Urothelium cell line (cell line): ENCODE measurements at places on chromosomes 5 and 9.

DNA sequence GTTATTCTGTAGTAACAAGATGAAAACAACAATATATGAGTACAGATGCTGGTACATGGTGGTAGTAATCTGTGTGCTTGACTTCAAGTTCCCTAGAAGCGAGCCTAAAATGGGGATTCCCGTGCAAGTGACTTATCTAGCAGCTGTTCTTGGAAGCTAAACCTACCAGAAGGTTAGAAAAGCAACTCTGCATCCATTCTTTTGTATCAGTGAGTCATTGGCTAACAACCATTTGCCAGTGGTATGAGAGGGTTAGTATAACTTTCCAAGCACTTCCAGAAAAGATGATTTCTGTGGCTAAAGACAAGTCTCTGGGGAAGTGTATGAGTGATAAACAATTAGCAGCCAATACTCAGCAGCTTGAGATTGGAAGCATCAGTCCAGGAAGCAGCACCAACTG lies 787.7 kb upstream of the CDH6 start:
- no peak for DNase-seq

DNA sequence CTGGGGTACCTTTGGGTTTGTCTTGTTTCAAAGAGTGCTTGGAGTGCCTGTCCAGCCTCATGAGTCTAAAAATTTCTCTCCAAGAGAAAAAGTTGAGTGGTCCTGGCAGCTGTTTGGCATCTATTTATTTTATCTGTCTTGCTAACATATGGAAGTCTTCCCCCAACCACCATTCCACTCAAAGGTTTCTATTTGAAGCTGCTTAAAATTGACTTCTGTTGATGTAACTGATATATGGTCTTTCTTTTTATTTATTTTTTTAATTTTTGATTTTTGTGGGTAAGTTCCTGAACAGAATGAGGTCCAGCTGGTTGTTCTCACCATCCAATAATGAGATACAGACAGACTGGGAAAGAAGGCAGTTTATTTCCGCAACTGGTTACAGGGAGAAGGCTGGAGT lies 178.7 kb upstream of the SGCD start:
- no peak for DNase-seq

DNA sequence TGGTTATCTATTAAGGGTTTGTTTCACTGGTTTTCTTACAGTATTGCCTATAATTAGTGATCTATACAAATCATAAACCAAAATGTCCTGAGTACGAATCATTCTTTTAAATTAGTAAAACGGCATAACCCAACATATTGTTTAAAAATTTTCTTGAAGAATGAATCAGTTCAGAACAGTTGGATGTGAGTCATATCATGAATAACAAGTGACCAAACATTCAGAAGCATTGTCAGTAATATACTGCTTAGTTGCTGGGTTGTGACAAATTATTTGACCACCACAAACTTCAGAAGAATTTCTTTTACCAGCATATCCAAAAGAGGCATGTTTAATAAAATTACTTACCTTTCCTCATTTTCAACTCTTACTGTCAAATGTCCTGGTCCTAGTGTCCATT lies 111.2 kb downstream of the UNC13B start:
- DNase-seq, result no peak

GRCh38 chr9:130331573-130331972 lies 66.0 kb downstream of the HMCN2 start:
- peak; percentile 79 for DNase-seq

DNA sequence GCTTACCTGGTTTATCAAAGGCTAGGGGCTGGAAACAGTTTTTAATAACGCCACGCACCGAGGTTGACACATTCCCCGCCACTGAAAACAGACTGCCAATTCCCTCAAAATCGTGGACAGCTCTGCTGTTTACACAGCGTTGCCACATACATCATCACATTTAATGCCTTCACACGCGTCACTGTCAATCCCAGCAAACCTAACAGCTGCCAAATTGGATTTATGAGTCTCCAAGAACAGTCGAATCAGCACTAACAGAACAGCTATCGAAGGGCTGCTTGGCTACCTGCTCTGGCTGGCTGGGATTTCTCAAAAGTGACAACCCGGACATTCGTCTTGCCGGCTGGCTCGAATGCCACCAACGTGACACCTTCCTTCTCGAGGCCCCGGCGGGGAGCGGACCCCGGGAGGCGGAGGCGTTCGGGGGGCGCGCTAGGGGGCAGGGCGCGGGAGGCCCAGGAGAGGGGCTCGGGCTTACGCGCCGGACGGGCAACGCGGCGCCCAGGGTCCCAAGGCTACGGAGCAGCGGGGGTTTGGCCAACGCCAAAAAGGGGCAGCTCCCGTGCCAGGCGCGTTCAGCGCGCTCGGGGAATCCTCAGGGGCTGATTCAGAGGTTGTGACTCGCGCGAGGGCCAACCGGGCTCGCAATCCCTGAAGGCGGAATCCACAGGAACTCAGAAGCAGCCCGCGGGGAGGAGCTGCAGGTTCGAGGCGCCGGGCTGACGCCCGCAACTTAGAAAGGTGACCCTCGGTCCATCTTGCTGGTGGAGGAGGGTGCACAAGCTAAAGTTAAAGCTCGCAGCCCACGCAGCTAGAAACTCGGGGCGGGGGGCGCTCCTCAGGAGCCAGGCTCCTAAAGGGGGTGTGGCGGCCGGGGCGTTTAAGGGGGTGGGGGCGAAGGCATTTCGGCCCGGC lies 1.2 kb downstream of the CDC14B start:
- DNase-seq, result peak; percentile 44

DNA sequence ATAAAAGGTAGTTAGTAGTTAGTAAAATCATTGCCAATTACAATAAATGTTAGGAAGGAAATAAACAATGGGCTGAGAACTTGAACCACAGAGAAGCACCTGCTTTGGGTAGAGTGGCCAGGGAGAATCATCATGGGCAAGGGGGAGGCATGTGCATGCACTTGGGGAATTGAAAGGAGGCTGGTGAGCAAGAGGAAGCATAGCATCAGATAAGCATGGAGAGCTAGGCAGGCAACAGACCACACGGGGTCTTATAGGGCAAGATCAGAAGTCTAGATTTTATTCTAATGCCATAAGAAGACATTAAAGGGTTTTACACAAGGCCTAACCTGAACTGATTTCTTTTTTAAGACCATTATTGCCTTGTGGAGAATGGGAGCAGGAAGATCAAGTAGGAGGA lies 93.4 kb downstream of the PIP5K1B start:
- no peak for DNase-seq

GRCh38 chr9:111890334-111890733 lies 6.3 kb upstream of the UGCG start:
- no peak for DNase-seq

DNA sequence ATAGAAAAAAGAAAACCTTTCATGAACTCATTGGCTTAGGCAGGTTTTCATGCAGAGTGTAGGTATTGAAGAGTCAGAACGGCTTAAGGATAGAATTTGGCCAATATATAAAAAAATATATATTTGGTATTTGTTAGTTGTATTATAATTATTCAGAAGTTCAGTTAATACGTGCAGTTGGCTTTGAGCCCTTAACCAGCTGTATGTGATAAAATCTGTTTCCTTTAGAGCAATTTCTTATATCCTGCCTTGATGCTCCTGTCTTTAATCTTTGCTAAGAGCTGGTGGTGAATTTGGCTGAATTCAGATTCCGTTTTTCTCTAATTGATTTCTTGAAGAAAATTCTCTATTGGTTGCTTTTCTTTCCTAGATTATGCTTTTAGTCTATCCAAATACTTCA lies 3.7 kb downstream of the ANXA1 start:
- DNase-seq, result no peak

DNA sequence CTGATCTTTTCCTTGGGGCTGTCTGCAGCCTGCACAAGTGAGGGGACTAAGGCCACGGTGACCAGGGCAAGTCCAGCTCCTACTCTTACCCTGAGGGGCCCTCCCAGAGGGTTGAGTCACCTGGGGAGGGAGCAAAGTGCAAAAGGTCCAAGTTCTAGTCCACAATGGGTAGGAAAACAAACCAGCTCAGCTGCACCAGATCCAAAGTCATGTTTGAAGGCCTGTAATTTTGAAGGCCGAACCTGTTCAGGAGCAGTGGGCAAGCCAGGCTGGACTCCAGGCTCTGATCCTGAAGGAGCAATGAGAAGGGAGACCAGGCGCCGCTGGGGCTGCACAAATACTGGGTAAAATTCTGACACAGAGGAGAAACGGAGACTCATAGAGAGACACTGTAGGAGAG lies 15.8 kb upstream of the TCF7 start:
- DNase-seq, result no peak

DNA sequence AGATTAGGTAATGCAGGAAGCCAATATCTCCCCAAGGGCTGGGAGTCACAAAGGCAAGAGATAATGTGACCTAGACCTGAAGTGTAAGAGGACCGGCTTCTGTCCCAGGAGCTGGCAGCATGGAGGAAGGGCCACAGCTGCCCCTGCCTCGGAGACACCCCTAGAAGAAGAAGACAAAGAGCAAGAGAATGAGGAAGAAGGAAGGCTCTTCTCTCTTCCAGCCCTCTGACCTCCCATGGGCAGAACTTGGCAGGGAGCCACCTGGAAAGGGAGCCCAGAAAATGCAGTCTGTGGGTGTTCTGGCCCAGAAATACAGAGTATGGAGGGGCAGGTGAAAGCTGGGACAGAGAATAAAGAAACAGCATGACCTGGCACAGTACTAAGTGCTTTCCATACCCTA lies 151.0 kb downstream of the C5orf15 start:
- DNase-seq, result no peak

DNA sequence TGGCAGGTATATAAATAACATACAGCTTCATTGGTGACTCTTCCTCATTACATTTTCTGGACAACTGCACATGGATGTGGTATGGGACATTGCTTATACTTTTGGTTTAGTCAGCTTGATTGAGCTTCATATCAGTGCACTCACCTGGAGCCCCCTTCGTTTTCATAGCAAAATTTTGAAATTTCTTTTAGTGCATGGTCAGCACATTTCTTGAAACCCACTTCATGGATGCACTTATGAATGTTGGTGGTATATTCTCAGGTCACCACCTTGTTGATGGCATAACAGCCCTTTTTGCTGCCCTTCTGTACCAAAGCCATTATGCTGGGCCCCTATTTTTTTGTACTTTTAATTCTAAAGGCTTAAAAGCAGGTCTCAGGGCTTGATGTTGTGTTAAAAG lies 16.7 kb upstream of the LRRC70 start:
- no peak for DNase-seq

DNA sequence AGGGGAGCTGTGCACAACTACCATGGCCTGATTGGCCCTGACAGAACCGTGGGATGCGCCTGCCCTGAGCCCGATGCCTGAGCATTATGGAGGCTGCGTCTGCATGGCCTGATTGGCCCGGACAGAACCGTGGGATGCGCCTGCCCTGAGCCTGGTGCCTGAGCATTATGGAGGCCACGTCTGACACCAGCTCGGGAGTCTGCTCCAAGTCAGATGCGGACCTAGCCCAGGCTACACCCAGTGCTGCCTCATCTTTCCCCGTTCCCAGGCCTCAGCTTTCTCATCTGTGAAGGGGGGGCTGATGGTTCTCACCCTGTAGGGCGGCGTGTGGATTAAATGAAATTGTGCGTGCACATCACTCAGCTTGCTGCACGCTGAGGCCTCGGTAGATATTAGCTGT lies 7.3 kb downstream of the CEP72 start:
- no peak for DNase-seq

DNA sequence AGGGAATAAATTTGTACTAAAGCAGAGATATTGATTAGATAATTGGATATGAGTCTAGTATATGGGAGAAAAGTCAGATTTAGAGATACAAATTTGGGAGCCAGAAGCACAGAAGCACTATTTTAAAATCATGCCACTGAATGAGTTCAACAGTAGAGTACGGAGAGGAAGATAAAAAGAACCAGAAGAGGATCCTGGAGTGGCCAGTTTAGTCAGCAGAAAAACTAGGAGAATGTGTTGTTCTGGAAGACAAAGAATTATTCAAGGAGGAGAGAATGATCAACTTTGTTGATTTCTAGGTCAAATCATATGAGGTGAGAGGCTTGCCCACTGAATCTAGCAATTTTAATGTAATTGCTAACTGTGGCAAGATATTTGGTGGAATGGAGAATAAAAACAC lies 67.0 kb downstream of the NIPBL start:
- no peak for DNase-seq

GRCh38 chr5:177140312-177140711 lies 6.7 kb downstream of the NSD1 start:
- DNase-seq, result no peak

DNA sequence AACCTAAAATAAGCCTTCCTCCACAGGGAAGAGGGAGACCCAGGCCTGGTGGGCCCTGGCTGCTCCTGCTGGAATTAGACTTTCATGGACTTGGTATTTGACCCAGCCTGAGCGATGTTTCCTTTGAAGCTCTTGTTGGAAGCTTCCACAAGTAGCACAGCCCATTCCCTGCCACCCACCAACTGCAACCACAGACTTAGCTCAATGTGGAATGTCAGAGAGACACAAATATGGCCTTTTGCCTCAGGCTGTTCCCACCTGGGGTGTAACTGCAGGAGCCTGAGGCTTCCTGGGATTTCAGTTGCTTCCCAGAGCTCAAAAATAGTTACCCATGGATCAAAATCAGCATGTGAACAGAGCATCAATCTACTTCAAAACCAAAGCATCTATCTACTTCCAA lies 70.3 kb upstream of the LHFPL2 start:
- DNase-seq, result no peak

GRCh38 chr5:93092349-93093105 lies 488.5 kb downstream of the NR2F1-AS1 start:
- no peak for DNase-seq

DNA sequence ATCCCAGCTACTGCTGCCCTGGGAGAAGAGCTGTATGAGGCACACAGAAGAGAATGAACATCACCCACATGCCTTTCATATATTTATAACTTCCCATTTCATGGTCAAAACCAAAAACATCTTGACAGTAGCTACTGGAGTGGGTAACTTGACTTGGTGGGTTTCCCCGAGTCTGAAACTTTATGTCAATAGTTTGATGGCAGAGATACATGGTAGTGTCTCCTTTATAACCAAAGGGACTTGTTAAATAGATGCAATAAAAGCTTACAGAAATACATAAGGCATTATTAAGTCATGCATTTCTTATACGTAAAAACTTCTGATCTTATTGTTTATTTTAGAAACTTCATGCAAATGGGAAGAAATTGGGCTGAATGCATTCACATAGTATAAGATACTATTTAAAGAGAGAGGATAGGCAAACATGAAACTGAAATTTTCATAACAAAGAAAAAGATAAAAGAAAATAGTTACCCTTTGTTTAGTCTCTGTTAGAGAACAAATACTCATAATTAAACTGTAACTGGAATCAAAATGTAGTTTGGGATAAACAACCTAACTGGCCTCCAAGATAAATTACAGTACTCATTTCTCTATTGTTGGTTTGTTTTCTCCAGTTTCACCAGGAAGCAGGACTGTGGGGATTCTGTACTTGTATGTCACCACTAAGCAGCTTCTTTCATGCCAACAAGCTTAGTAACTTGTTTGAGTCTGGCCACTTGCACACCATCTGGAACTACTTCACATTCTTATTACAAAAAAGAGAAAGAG lies 459.3 kb upstream of the MEF2C start:
- DNase-seq, result no peak

- DNase-seq, result no peak
These were observed 23.3 kb upstream of the UGT3A2 start for GRCh38 chr5:36089989-36090388.

- DNase-seq, result no peak
These were observed 453.2 kb downstream of the CDH18 start for GRCh38 chr5:19534751-19535150.
